ENCODE measurements at places on chromosomes 12 and 14.
A peak's percentile ranks its signal among the peaks of the same experiment; 100 is the strongest.

- no peak for DNase-seq
Observed at GRCh38 chr14:40133463-40133862, 701.2 kb upstream of the FBXO33 start.

- DNase-seq, result no peak
Observed at GRCh38 chr12:54708826-54709225, 60.7 kb upstream of the DCD start.

DNA sequence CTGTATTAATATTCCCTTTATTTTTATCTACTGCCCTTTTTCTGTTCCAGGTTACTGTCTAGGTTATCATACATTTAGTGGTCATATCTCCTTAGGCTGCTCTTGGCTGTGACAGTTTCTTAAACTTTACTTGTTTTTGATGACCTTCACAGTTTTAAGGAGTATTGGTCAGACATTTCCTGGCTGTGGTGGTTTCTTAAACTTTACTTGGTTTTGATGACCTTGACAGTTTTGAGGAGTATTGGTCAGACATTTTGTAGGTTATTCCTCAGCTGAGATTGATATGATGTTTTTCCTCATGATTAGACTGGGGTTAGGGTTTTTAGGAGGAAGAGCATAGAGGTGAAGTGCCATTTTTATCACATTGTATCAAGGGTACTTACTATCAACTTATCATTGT, 36.4 kb downstream of the CCDC91 start:
- no peak for DNase-seq

DNA sequence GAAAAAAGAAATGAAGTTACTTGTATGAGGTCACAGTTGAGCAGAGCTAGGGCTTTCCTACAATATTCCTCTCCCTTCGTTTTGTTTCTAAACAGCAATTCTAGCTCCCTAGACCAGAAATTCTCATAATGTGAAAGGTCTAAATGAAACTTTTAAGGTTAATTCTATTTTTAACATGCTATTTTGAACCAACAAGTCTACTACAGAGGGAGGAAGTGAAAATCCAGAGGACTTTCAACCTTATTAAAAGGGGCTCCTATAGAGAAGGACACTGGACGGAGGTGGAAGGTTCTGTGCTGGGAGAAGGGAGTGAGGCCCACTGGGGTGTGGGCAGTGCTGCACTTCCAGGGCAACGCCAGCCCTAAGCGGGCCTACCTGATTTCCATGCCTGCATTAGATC, 13.4 kb downstream of the GSG1 start:
- no peak for DNase-seq

- no peak for DNase-seq
Observed at GRCh38 chr12:7496451-7496850, 7.1 kb downstream of the CD163 start.

GRCh38 chr14:76546426-76547221, 170.7 kb downstream of the ESRRB start:
- DNase-seq, result peak; percentile 65
